PC-3 (cell line): ENCODE measurements at places on chromosomes 2 and 18. TPM values are rescaled to one million over a fixed set of nuclear protein-coding genes. Genes with fewer than 3 reads are reported as not detected.
A peak's percentile ranks its signal among the peaks of the same experiment; 100 is the strongest.

Gene CUL3
- 50.4 and 54.9 TPM in 2 replicates for total RNA-seq

Gene GPBAR1
- 0.18 TPM in 1 of 2 replicates, not detected in the other for total RNA-seq

Gene EFHD1
- 0.07 TPM in 1 of 2 replicates, not detected in the other for total RNA-seq

DNA sequence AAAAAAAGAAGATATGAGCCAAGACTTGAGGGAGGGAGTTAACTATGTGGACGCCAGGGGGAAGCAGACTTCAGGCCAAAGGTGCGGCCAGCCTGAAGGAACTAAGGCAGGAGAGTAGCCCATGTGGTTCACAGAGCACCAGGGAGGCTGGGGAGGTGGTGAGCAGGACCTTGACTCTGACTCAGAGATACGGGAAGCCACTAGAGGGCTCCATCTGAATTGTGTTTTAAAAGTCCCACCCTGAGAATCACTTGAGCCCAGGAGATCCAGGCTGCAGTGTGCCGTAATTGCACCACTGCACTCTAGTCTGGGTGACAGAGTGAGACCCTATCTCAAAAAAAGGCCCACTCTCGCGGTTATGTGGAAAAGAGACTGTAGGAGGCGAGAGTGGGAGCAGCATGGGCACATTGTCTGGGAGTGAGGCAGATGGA lies 12.3 kb downstream of the CEP192 start:
- DNase-seq, result peak; percentile 62
- no peak overlapping the region for H3K4me3 ChIP-seq
- H3K36me3 ChIP-seq, result peaks cover 43% of the 10 kb centered on the region
- no peaks in the 10 kb centered on the region for H3K27me3 ChIP-seq
- 0 out of 2 replicates have a peak, but pooled peaks cover 2% of the 10 kb centered on the region for H3K4me1 ChIP-seq

GRCh38 chr2:117835990-117836760 lies 21.7 kb downstream of the DDX18 start:
- H3K36me3 ChIP-seq, result peaks cover 4% of the 10 kb centered on the region; the same call in 1 of the 2 replicates
- no peaks in the 10 kb centered on the region for H3K27me3 ChIP-seq
- H3K4me1 ChIP-seq, result no peaks in the 10 kb centered on the region
- H3K4me3 ChIP-seq, result no peak overlapping the region
- peak; percentile 35 for DNase-seq

- H3K4me1 ChIP-seq, result no peaks in the 10 kb centered on the region
- H3K27me3 ChIP-seq, result no peaks in the 10 kb centered on the region
- no peaks in the 10 kb centered on the region for H3K36me3 ChIP-seq
- no peak overlapping the region for H3K27ac ChIP-seq
Observed at GRCh38 chr2:127829845-127830246, 18.9 kb upstream of the WDR33 start.

DNA sequence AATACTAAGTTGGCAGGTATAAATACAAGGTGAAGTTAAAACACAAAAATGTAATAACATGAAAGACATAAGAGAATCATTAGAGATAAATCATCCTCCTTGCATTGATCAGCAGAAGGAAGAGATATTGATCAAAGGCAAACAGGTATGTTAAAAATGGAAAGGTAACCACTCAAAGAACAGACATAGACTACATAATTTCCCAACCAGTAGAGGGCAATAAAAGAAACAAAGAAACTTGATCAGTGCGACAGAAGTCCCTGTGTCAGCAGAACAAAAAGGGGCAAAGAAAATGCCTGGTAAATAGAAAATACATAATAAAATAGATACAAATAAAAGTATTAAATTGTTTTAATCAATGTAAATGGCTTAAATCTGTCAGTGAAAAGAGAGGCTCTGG lies 53.6 kb downstream of the FAM228A start:
- H3K36me3 ChIP-seq, result no peaks in the 10 kb centered on the region
- no peak overlapping the region for H3K4me3 ChIP-seq
- no peaks in the 10 kb centered on the region for H3K27me3 ChIP-seq
- peaks cover 6% of the 10 kb centered on the region; the same call in 1 of the 2 replicates for H3K4me1 ChIP-seq
- peak; percentile 59 for DNase-seq

- no peaks in the 10 kb centered on the region for H3K36me3 ChIP-seq
- no peak for DNase-seq
- no peaks in the 10 kb centered on the region for H3K4me1 ChIP-seq
- H3K27ac ChIP-seq, result no peak overlapping the region
- H3K4me3 ChIP-seq, result no peak overlapping the region
Observed at GRCh38 chr2:21404137-21404536, 280.4 kb downstream of the TDRD15 start.
